ENCODE measurements at places on chromosomes 5 and 9. TPM values are rescaled to one million over a fixed set of nuclear protein-coding genes. Genes with fewer than 3 reads are reported as not detected.

BNIP1 gene
- 8.7 TPM for total RNA-seq

CKMT2 gene
- 820 TPM for total RNA-seq

NPR3 gene
- total RNA-seq = 62.3 TPM

SVEP1 gene
- 8.0 TPM for total RNA-seq

EIF4E1B gene
- not detected for total RNA-seq

NEK6 gene
- 19.1 TPM for total RNA-seq

PLAC8L1 gene
- total RNA-seq = not detected

FAM114A2 gene
- total RNA-seq = 46.3 TPM

PHF24 gene
- total RNA-seq = 0.36 TPM

RALGPS1 gene
- 19.5 TPM for total RNA-seq

PCDHA9 gene
- not detected for total RNA-seq

SPINK7 gene
- not detected for total RNA-seq

SNAPC4 gene
- total RNA-seq = 3.2 TPM

HAND1 gene
- 2.4 TPM for total RNA-seq

ZBTB43 gene
- 19.4 TPM for total RNA-seq
